Hair follicle dermal papilla cell (primary cell): ENCODE measurements at places on chromosomes 2 and 18. TPM values are rescaled to one million over a fixed set of nuclear protein-coding genes. Genes with fewer than 3 reads are reported as not detected.

The APOB gene
- under 0.01 TPM in 2 replicates for total RNA-seq

The MEP1B gene
- total RNA-seq, result 0.12 TPM in 1 of 2 replicates, not detected in the other

The GNAL gene
- 0.85 and 1.3 TPM in 2 replicates for total RNA-seq

The TANC1 gene
- 34.7 and 40.4 TPM in 2 replicates for total RNA-seq

The RNF152 gene
- total RNA-seq, result 15.4 and 21.4 TPM in 2 replicates

The STK17B gene
- 48.2 and 53.8 TPM in 2 replicates for total RNA-seq

The CDH2 gene
- total RNA-seq, result 1.3 and 3.6 TPM in 2 replicates

The GAREM1 gene
- total RNA-seq, result 3.0 and 3.7 TPM in 2 replicates

The RFX8 gene
- 6.8 and 17.0 TPM in 2 replicates for total RNA-seq

The EML6 gene
- total RNA-seq, result 0.65 and 3.2 TPM in 2 replicates

The OBSL1 gene
- 81.8 and 99.5 TPM in 2 replicates for total RNA-seq

The CAPN14 gene
- total RNA-seq, result 0.12 and 0.32 TPM in 2 replicates

The ABCB6 gene
- 23.8 and 27.7 TPM in 2 replicates for total RNA-seq

The WDSUB1 gene
- total RNA-seq, result 6.3 and 9.4 TPM in 2 replicates

The STPG4 gene
- total RNA-seq, result 0.49 TPM in 2 replicates

The DNAJC27 gene
- 3.9 and 7.0 TPM in 2 replicates for total RNA-seq

The ZSWIM2 gene
- total RNA-seq, result 0.36 and 0.81 TPM in 2 replicates

The PTPRN gene
- total RNA-seq, result 0.36 and 0.49 TPM in 2 replicates

The RTP5 gene
- not detected in 2 replicates for total RNA-seq

The WNT10A gene
- under 0.01 TPM in 1 of 2 replicates, not detected in the other for total RNA-seq

The POTEI gene
- not detected in 2 replicates for total RNA-seq

The STK36 gene
- total RNA-seq, result 25.4 and 28.7 TPM in 2 replicates

The KIAA2012 gene
- not detected in 2 replicates for total RNA-seq

The ZC3H15 gene
- 39.6 and 46.8 TPM in 2 replicates for total RNA-seq

The SAG gene
- total RNA-seq, result not detected in 2 replicates

The MAP2 gene
- 13.2 and 23.2 TPM in 2 replicates for total RNA-seq

The GAREM2 gene
- total RNA-seq, result 3.3 and 6.8 TPM in 2 replicates

The MC4R gene
- 0.36 TPM in 1 of 2 replicates, not detected in the other for total RNA-seq

The AMER3 gene
- not detected in 2 replicates for total RNA-seq

The PRKAG3 gene
- 0.16 TPM in 1 of 2 replicates, not detected in the other for total RNA-seq

The CYTIP gene
- total RNA-seq, result not detected in 2 replicates

The NDUFAF7 gene
- total RNA-seq, result 10.0 and 13.8 TPM in 2 replicates

The GAL3ST2 gene
- total RNA-seq, result not detected in 2 replicates

The IL18RAP gene
- not detected in 2 replicates for total RNA-seq

The ANKZF1 gene
- 22.2 and 24.8 TPM in 2 replicates for total RNA-seq

The TEX44 gene
- total RNA-seq, result not detected in 2 replicates

The EHD3 gene
- total RNA-seq, result 86.0 and 88.4 TPM in 2 replicates

The CD8B2 gene
- not detected in 2 replicates for total RNA-seq

The LYG2 gene
- not detected in 2 replicates for total RNA-seq

The ATP5MC3 gene
- 73.5 and 89.9 TPM in 2 replicates for total RNA-seq

The FOXI3 gene
- not detected in 2 replicates for total RNA-seq

The SLC19A3 gene
- total RNA-seq, result not detected in 2 replicates

The HOXD8 gene
- 21.7 and 25.5 TPM in 2 replicates for total RNA-seq

The RAB27B gene
- total RNA-seq, result 3.7 and 4.4 TPM in 2 replicates

The HAAO gene
- total RNA-seq, result 5.7 and 7.0 TPM in 2 replicates

The DCC gene
- total RNA-seq, result under 0.01 and 0.16 TPM in 2 replicates

The SNED1 gene
- 104 and 209 TPM in 2 replicates for total RNA-seq

The NOL4 gene
- under 0.01 TPM in 1 of 2 replicates, not detected in the other for total RNA-seq

The CERKL gene
- total RNA-seq, result under 0.01 TPM in 1 of 2 replicates, not detected in the other
